ENCODE measurements at places on chromosomes 7 and 10. TPM values are rescaled to one million over a fixed set of nuclear protein-coding genes. Genes with fewer than 3 reads are reported as not detected.
A peak's percentile ranks its signal among the peaks of the same experiment; 100 is the strongest.

GRCh38 chr10:10872764-10873163, 144.9 kb upstream of the CELF2 start:
- H3K27me3 ChIP-seq: peaks cover 45% of the 10 kb centered on the region
- no peaks in the 10 kb centered on the region for H3K36me3 ChIP-seq

- H3K36me3 ChIP-seq: peaks cover 21% of the 10 kb centered on the region
- peaks cover 52% of the 10 kb centered on the region for H3K4me1 ChIP-seq
- H3K27me3 ChIP-seq: no peaks in the 10 kb centered on the region
- H3K4me3 ChIP-seq: no peak overlapping the region
- H3K27ac ChIP-seq: no peak overlapping the region
These were observed 11.0 kb downstream of the RPS24 start for GRCh38 chr10:78044699-78045098.

EPDR1 gene
- 0.90 TPM for total RNA-seq

DNA sequence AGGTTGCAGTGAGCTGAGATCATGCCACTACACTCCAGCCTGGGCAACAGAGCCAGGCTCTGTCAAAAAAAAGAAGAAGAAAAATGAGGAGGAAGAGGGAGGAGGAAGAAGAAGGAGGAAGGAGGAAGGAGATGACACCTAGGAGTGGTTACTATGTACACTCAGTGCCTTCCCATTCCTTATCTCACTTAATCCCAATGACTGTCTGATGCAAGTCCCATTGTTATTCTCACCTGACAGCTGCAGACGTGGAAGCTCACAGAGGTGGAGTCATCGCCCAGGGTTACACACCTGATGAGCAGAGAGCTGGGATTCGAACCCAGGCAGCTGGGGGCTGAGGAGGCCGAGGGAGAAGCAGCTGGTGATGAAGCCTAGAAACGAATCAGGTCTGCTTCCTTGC, 258.8 kb downstream of the SNX10 start:
- H3K4me1 ChIP-seq: peaks cover 5% of the 10 kb centered on the region
- no peak overlapping the region for H3K27ac ChIP-seq
- no peak overlapping the region for H3K4me3 ChIP-seq
- H3K27me3 ChIP-seq: peaks cover 22% of the 10 kb centered on the region

CCDC172 gene
- not detected for total RNA-seq

DNA sequence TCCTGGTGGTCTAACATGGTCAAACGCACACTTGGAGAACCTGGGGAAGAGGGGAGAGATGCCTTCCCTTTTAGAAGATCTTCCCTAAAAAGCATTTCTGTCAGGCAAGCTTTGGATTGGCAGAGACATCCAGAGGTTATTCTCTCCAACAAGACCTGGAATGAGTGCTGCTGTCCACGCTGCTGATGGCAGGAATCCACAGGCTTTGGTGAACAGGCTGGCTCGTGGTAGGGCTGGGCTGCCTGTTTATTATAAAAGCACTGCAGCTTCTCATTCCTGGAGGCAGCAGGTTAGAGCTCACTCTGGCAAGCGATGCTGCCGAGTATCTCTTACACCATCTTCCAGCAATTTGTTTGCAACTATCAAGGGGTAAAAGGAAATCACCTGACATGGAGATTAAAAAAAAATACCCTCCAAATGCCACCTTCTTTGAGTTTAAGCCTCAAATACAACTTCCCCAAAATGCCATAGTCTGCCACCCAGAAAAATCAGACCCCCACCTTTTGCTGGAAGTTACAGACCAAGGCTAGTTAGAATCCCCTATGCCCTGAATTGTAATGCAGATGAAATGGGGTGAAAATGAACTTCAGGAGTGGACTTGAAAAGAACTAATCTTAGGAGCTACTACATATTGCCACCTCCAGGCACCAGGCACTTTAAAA, 152.1 kb upstream of the KMT2E start:
- H3K27ac ChIP-seq: no peak overlapping the region
- H3K36me3 ChIP-seq: no peaks in the 10 kb centered on the region
- H3K4me1 ChIP-seq: no peaks in the 10 kb centered on the region
- DNase-seq: no peak
- H3K27me3 ChIP-seq: peaks cover 39% of the 10 kb centered on the region

- H3K36me3 ChIP-seq: no peaks in the 10 kb centered on the region
- peaks cover 4% of the 10 kb centered on the region for H3K4me1 ChIP-seq
- H3K27ac ChIP-seq: peak overlapping the region; percentile 67
- peak overlapping the region; percentile 26 for H3K4me3 ChIP-seq
These were observed 250.9 kb upstream of the MKLN1 start for GRCh38 chr7:131076711-131077181.

NFE2L3 gene
- 10.5 TPM for total RNA-seq

GRCh38 chr7:158133515-158134271, 453.9 kb downstream of the PTPRN2 start:
- H3K36me3 ChIP-seq: no peaks in the 10 kb centered on the region
- H3K4me1 ChIP-seq: no peaks in the 10 kb centered on the region
- no peak overlapping the region for H3K4me3 ChIP-seq
- no peak for DNase-seq

DNA sequence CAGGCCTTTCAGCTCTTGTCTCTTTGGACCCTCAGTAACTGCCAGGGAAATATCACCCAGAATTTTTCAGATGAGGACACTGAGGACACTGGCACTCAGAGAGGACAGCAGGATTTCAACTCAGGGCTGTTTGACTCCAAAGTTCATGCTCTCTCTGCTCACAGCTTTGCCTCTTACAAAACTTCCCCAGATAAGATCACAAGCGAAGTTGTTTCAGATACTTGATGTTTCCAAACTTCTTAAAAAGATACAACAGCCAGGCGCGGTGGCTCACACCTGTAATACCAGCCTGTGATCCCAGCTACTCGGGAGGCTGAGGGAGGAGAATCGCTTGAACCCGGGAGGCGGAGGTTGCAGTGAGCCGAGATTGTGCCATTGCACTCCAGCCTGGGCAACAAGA, 32.4 kb upstream of the ZRANB1 start:
- peak; percentile 24 for DNase-seq
- H3K36me3 ChIP-seq: no peaks in the 10 kb centered on the region
- H3K27ac ChIP-seq: no peak overlapping the region

GRCh38 chr7:2864204-2864985, 20.3 kb upstream of the GNA12 start:
- no peaks in the 10 kb centered on the region for H3K36me3 ChIP-seq
- DNase-seq: no peak
- no peaks in the 10 kb centered on the region for H3K27me3 ChIP-seq
- no peak overlapping the region for H3K27ac ChIP-seq
- no peak overlapping the region for H3K4me3 ChIP-seq

DNA sequence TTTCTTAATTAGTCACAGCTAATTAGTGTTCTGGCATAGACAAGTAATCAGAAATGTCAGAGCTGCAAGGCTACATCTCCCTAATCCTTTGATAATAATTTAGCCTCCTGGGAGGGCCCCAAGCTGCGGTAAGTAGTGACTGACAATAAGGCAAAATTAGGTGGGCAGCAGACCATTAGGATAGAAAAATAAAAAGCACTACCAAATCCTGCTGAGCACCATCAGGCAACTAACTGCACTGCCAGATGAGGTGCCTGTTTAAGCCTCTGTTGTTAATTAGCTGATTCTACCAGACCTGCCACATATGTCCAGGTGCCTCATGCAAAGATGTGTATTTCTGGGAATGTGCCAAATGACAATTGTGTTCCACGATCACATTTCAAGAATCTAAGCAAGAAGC, 32.5 kb upstream of the FEZF1 start:
- peaks cover 19% of the 10 kb centered on the region for H3K27me3 ChIP-seq
- H3K4me3 ChIP-seq: no peak overlapping the region
- DNase-seq: no peak
- no peaks in the 10 kb centered on the region for H3K36me3 ChIP-seq
- no peak overlapping the region for H3K27ac ChIP-seq

Measured in type B pancreatic cell (in vitro differentiated cells).